ENCODE measurements at places on chromosomes 3 and 15.

GRCh38 chr3:171187706-171188290, 161.3 kb upstream of the SLC2A2 start:
- peak; percentile 72 for DNase-seq

- peak; percentile 87 for DNase-seq
Observed at GRCh38 chr15:77599899-77600298, 32.8 kb downstream of the LINGO1 start.

DNA sequence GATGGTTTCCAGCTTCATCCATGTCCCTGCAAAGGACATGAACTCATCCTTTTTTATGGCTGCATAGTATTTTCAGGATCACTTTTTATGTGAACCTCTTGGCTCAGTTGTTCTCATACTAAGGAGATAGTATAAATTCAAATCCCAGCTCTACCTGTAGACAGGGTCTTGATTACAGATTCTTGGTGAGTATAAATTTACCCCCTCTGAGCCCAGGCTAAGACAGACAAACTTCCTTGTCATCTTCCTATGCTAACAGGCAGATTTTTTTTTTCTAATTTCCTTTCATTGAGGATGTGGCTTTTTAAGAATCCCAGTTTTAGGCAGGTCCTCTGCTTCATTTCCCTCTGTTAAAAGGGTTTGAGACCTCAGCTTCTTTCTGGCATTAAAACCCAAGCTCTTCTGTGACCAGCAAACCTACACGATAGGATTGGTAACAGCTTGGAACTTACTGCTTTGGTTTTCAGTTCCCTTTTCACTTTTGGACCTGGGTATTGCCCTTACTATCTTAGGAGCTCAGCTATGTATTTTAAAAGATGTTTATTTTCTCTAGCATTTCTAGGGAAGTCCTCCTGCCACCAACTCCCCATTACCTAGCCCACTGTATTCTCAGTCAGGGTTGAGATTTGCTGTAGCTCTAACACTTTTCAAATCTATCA, 72.5 kb downstream of the VPS8 start:
- DNase-seq, result no peak

GRCh38 chr3:49462222-49462621, 7.8 kb upstream of the DAG1 start:
- peak; percentile 78 for DNase-seq

- no peak for DNase-seq
Observed at GRCh38 chr3:23152989-23153388, 50.1 kb upstream of the UBE2E2 start.

- DNase-seq, result no peak
Observed at GRCh38 chr3:148289159-148289558, 408.5 kb upstream of the AGTR1 start.

DNA sequence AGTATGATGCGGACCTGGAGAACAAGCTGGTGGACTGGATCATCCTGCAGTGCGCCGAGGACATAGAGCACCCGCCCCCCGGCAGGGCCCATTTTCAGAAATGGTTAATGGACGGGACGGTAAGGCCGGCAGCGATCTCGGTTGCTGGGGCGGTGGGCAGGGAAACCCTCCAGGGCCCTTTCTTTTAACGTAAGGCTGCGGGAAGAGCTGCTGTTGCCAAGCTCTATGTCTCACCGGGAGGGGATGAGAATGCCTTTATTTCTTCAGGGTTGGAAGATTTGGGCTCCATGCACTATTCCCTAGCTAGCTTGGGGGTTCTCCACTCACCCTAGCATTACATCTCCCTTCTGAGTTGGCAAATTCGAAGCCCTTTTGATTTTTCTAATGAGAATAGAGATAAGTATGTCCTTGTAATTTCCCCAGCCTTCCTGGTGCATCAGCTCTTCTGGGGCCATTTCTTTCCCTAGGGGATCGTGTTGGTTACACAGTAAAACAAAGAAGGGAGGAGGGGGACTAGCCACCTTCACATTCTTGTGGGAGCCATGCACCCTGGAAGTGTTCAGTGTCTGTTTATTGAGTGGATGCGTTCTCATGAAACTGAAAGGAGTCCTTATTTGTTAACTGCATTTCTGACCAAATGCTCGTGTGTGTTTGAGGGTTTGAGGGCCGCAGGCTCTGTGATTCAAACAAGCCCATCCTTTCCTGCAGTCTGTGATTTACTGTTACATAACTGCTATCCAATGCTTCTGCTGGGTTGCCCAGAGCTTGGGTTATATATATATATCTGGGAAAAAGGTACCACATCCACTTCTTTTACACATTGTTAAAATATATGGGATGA, 982 bp downstream of the TAGLN3 start:
- no peak for DNase-seq

DNA sequence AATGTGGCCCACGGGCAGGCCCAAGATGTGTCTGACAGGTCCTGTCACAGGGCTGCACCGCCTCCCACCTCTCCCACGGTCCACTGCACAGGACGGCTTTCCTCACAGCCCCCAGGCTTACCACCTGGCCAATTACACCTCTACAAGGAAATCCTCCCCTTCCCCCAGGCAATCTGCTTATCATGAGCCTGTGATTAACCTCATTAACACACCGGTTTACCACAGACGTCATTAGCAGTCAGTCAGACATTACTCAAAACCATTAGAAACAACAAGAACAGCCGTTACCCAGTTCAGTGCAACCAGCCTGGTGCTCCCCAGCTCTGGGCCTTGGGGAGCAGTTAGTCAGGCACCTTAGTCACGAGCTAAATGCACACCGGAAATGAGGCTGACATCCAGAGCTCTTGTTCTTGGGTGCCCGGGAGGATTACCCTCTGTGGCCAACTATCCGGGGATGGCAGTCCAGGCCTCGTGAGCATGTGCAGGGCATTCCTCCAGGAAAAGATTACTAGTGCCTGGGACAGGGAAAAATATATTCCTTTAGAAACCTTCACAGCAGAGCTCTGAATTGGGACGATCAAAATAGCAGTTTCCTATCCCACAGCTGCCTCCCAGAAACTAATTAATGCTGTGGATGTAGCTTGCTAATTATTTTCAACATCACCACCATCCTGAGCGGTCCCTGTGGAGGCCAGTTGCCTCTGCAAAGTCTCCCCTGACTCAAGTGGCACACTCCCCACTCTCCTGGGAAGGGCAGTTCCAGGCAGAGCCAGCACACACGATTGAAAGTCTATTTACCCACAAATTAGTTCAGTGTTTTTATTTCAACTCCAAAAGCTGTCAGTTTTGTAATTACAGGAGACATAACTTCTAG, 117.4 kb upstream of the ZBED2 start:
- peak; percentile 56 for DNase-seq

DNA sequence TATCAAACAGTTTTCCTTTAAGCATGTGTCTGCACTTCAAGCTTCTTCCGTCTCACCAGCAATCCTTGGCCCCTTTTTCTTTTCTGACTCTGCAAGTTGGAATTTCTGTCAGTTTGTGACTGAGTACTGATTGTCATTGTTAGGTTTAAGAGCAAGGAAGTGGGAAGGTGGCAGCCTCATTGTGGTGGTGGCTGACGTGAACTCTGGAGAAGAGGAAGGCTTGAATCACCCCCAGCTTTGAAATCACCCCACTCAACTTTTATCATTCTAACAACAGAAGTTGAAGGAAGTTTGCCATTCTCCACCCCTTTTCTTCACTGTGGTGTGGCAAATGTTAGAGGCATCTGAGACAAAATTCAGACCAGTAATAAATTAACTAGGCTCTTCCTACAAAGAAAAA, 231.6 kb upstream of the AGTR1 start:
- DNase-seq, result peak; percentile 61

- peak; percentile 85 for DNase-seq
Observed at GRCh38 chr3:126394179-126394976, at the start of gene CFAP100. TSS of gene CFAP100 (plus strand) at chr3:126394909. CDS start at chr3:126396001, 1,092 bp downstream.

Measured in mesendoderm (in vitro differentiated cells).